ENCODE measurements at places on chromosomes 11 and 22.

DNA sequence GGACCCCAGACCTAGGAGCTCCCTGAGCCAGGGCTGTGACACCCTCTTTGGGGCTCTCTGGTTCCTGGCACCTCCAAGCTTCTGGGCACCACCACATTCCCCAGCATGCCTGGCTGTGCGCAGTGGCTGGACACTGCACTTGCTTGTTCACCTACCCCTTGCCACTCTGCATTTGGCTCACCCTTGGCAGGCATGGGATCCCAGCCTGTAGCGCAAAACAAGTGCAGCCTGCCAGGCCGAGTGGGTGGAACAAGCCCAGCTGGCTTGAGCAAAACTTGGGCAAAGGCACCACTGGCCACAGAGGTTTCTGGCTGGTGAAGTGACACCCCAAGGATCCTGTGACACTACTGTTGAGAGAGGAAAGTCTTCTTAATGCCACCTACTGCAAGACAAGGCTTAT, 57.3 kb downstream of the CCDC34 start:
- DNase-seq = no peak

GRCh38 chr11:102061276-102061675, 14.0 kb downstream of the CFAP300 start:
- peak; percentile 19 for DNase-seq

- DNase-seq = no peak
These were observed 53.0 kb upstream of the RDX start for GRCh38 chr11:110349138-110349996.

GRCh38 chr11:110833033-110833484, 120.8 kb upstream of the ARHGAP20 start:
- peak; percentile 16 for DNase-seq

DNA sequence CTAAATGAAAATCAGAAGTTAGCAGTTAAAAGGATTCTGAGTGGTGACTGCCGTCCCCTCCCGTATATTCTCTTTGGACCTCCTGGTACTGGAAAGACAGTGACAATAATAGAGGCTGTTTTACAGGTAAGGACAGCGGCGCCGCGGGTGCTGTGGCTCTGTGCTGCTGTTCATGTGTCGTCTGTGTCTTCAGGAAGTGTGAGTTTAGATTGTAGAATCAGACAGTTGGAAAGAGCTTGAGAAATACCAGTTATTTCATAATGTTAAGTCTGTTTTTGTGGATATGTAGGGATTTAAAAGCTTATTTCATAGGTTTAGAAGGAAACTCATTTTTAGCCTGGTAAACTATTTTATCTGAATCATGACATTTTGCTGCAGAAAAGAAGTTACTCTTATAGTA, 27.4 kb upstream of the PANX2 start:
- no peak for DNase-seq

DNA sequence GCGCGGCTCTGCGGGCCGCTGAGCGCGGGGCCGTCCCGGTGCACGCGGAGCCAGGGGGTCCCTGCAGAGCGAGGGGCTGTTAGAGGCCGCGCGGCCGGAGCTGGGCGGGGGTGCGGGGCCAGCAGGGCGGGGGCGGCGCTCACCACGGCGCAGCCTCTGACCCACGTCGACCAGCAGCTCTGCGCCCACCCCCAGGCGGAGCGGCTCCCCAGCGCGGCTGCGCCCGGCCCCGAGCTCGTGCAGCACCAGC, 385 bp upstream of the SCO2 start:
- DNase-seq = no peak

DNA sequence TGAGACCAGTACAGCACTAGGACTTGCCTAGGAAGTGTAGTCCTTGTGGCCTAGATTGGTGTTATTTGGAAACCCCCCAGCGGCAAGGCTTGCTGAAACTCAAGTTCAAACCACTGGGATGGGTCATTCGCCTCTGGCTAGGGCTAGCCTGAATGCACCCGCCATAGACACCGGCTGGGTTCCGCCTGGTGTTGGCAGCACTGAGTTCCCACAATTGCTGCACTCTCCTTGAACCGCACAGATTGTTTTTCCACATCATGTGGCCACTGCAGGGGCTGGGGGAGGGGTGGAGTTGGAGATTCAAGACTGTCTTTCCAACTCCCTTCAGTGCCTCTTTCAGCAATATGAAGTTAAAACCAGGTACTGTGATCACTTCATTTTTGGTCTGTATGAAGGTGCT, 43.1 kb downstream of the CCDC73 start:
- DNase-seq = no peak

DNA sequence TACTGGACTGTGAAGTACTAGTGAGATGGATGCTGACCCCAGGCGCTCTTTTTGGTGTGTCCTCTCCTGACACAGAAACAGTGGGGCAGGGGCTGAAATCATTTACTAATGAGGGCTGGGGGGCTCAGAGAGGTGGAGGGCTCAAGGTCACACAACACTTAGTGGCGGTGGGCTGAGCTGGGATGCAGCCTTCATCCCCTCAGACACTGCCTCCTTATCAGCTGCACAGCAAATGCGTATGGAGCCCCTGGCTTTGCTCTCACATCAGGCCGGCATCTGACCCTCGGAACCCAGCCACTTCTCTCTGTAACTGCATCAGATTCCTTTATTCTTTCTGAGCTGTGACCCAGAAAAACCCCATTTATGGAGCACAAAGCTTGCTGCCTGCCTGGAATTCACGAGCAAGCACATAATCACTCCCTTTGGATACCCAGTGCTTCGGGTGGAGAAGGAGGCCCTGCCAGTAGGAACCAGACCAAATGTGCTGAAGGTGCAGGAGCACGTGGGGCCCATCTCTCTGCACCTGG, 736.6 kb downstream of the TBC1D22A start:
- DNase-seq = no peak

GRCh38 chr11:34758262-34758661, 137.4 kb downstream of the EHF start:
- no peak for DNase-seq

DNA sequence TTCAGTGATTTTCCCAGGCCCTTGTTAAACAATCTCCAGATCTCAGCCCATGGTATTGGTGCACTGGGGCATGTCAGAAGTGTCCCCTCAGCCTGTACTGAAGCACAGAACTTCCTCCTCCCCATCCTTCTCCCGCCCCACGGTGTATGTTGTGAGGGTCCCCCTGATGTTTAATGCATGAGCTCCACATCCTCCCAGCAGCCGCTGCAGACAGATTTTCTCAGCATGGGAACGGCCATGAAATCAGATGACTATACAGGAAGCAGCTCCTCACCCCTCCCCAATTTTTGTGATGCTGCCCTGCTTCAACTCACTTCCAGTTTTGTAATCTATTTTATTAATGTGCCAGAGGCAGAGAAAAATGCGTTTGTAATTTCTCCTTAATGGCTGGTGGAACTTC, 406.0 kb downstream of the MIAT start:
- DNase-seq = peak; percentile 20

DNA sequence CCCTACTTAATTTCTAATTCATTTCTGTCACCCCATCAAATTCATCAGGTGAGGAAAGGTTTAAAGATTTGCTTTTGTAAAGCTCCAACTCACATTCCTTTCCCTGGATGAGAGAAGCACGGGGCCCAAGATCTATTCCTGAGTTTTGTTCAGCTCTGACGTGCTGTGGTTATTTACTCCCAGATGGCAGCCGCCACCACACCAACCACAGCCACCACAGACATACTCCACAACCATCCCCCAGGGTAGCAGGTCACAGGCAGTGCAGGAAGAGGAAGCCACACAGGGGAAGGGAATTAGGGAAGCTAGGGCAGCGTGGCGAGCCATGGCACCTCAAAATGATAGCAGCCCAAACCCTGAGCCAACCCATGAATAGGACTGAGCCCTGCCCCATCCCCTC, 63.5 kb upstream of the CSNK2A3 start:
- DNase-seq = peak; percentile 89

DNA sequence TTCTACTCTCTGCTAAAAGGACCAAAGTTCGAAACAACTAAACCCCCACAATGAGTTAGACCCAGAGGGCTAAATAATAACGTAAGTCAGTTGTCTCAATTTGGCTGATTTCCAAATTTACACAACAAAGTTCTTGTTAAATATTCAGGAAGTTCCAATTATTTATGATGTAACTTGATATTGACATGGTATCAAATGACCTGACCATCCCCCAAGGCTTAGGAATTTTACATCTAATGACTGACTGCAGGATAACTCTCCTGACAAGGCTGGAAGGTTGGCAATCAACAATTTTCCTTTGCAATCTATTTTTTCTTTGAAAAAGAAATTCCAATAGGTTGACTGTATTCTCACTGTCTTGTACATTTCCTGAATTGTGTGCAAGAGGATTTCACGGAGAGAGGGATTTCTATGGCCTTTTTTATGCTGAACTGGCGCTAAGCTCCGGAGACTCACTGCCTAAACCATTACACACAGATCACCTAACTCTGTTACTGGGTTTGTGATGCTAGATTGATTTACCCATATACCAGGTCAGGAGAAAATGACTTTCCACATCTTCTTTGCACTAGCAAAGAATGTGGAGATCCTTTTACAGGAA, 9.6 kb upstream of the CDON start:
- DNase-seq = peak; percentile 15

- no peak for DNase-seq
These were observed 18.1 kb upstream of the CRTAM start for GRCh38 chr11:122820158-122820557.

GRCh38 chr11:69791276-69792180, 16.4 kb upstream of the FGF4 start:
- DNase-seq = peak; percentile 85

DNA sequence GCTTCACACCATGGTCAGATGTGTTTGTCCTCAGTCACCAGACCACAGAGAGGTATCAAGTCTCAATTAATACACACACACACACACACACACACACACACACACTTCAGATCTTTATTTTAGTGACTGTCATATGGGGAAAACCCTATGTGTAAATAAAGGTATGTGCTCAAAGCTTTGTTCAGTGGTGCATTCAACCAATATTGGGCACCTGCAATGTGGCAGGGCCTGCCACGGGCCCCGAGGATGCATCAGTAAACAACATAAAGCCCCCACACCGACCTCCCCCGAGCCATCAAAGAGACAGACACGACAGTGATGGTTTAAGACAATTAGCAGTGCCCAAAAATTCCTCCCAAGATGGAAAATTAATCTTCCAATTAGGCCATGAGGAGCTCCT, 51.6 kb downstream of the SHANK2 start:
- DNase-seq = no peak

GRCh38 chr11:114154271-114155047, 94.9 kb downstream of the ZBTB16 start:
- no peak for DNase-seq

- DNase-seq = peak; percentile 68
These were observed 64.9 kb downstream of the NAV2 start for GRCh38 chr11:19777377-19778102.

DNA sequence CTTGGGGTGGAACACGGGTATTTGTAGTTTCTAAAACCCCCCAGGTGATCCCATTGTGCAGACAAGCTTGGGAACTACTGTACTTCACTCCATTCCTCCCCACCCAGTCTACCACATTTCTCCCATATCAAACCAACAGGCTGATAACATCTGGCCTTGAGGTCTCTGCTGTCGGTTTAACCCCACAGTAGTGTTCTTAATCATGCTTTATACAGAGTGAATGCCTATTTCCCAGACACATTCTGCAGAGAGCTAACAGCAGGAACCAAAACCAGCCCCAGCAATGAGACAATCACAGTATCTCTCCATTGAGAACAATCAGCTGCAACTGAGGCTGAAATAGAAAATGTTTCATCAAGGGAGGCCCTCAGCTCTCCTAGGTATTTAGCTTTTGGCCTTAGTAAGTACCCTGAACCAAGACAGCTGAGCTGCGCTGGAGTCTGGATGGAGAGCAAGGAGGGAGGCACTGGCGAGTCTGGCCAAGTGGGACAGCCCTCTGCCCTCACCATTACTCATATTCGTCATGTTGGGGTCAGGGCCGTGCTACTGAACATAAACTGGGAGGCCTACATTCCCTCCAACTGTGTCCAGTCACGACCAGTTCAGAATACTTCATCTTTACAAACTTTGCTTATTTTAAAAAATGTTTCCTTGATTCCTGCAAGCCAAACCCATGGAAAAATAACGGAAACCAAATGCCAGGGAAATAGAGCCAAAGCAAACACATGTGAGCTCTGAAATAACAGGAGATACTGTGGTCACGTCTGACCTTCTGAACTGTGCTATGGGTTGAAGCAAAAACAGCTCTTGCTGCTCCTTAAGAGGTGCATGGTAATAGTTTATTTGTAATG, 81.0 kb downstream of the CCDC34 start:
- peak; percentile 96 for DNase-seq

GRCh38 chr22:30167734-30168133, 78.8 kb downstream of the LIF start:
- DNase-seq = no peak

GRCh38 chr22:38401336-38402084, 53.5 kb downstream of the KCNJ4 start:
- DNase-seq = no peak

GRCh38 chr11:129215506-129216245, 23.6 kb upstream of the ARHGAP32 start:
- DNase-seq = no peak

- peak; percentile 22 for DNase-seq
These were observed 12.0 kb downstream of the PLCB3 start for GRCh38 chr11:64263021-64263946.

DNA sequence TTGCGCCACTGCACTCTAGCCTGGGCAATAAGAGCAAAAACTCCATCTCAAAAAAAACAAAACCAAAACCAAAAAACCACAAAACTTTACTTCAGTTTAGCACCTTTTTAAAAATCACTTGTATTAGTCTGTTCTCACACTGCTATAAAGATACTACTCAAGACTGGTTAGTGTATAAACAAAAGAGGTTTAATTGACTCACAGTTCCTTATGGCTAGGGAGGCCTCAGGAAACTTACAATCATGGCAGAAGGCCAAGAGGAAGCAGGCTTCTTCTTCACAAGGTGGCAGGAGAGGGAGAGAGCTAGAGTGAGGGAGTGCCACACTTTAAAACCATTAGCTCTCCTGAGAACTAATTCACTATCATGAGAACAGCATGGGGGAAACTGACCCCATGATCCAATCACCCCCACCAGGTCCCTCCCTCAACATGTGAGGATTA, 261.3 kb downstream of the TMEM135 start:
- no peak for DNase-seq

- DNase-seq = no peak
These were observed 55.5 kb upstream of the USP47 start for GRCh38 chr11:11786234-11786633.

- DNase-seq = no peak
These were observed 21.6 kb upstream of the SLC36A4 start for GRCh38 chr11:93219440-93219839.

DNA sequence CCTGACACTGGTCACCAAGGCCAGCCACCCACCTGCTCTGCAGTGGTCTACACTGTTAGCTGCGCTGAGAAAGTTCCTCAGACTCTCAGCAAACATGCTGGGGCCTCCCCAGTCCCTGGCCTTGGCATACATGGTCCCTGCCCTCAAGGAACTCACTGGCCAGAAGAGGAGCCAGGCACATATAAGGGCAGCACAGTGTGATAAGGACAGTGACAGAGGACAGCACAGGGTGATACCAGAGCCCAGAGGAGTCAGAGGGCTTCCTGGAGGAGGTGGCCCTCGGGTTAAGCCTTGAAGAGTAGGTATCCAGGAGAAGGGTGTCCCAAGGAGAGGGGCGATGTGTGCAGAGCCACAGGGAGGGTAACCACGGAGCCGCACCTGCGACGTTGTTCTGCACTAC, 624 bp downstream of the ART1 start:
- no peak for DNase-seq

- peak; percentile 98 for DNase-seq
These were observed 68.1 kb downstream of the CSTPP1 start for GRCh38 chr11:47004595-47005033.

- DNase-seq = no peak
These were observed 120.7 kb upstream of the OR9Q1 start for GRCh38 chr11:57903011-57903410.

GRCh38 chr11:57896361-57897145, 127.1 kb upstream of the OR9Q1 start:
- no peak for DNase-seq

Data from fibroblast of skin of scalp (primary cell).